ENCODE measurements at places on chromosomes 6 and 20.
A peak's percentile ranks its signal among the peaks of the same experiment; 100 is the strongest.

DNA sequence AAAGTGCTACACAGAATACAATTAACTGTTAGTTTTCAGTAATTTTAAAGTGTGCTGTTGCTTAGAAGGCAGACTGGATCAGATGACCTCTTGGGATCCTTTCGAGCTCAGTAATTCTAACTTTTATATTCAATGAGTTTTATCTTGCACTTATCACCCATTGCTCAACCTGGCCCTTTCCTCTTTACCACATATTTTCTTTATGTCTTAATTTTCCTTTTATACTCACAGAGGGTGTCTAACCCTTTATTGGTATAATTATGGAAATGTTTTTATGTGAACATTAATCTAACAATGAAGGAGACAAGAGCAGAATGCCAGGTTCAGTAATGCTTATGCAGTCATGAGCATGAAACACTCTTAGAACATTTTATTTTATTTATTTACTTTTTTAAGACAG lies 39.7 kb upstream of the CARMIL1 start:
- no peak for DNase-seq

DNA sequence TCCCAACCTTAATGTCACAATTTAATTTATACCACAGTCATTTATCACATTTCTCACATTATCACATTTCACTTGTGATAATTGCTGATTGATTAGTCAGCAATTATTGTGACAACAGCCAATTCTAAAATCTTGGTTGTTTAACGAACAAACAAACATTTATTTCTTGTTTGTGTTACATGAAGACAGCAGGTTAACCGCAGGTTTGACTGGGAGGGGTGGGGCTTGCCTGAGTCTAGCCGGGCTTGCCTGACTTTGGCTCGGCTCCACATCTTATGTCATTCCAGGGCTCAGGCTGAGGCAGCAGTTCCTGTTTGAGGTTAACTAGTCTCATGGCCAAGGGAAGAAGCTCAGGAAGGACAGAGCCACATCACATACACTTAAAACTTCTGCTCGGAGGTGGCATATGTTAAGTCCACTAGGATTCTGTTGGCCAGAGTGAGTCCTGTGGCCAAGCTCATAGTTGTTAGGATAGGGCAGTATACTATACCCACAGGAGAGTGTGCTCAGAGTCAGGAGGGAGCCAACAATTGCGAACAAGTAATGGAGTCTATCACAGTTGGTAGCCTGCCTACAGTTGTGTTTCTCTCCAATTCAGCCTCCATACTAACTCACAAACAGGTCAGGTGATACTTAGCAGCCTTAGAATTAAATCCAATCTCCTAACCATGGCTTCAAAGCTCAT lies 90.0 kb upstream of the IFNGR1 start:
- peak; percentile 73 for DNase-seq

GRCh38 chr20:49424536-49424935 lies 57.9 kb downstream of the KCNB1 start:
- DNase-seq: no peak

- DNase-seq: no peak
Measured at GRCh38 chr6:20168690-20169089, 43.6 kb downstream of the MBOAT1 start.

DNA sequence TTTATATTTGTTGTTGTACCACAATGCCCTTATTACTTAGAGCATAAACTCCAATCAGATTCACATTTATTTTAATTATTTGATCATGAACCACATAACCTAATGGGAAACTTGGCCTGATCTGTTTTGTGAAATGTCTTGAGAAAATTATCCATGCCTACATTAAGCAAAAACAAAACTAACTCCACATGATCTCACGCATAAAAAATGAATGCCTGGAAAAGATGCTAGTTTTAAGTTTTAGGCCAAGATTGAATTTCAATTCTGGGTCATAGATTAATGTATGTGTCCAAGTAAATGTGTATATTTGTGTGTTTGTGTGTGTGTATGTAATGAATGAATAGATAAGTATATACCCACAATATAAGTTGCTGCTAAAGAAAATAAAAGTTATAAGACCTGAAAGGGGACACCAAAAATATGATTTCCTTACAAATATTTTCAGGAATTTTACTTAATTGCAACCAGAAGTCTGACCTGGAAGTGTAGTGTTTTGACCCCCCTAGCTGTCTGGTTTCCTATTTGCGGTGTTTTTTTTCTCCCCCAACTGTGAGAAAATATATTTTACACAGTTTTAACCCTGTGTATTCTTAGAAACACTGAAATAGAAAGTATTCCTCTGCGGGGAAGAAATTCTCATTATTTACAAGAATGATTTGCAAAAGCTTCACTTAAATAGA lies 97.2 kb downstream of the JAG1 start:
- DNase-seq: peak; percentile 44

DNA sequence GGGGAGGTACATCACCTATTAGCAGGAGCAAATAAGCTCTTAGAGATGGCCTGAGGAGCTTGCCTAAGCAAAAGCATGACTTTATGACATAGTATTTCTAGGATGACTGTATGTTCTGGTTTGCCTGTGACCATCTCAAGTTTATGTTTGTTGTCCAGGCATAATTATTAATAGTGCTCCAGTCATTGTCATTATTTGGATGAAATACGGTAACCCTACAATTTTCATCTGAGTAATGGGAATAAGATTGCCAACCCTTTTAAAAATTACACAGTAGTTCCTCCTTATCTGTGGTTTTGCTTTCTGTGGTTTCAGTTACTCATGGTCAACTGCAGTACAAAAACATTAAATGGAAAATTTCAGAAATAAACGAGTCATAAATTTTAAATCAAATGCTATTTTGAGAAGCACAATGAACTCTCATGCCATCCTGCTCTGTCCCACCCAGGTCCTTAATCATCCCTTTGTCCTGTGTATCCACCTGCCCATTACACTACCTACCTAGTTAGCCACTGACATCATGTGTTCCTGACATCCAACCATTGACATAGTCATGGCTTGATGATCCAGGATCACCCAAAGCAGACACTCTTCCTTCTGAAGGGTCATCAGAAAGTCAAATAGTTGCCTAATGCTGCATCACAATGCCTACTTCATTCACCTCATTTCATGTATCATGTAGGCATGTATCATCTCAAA lies 27.0 kb upstream of the TFB1M start:
- peak; percentile 89 for DNase-seq

DNA sequence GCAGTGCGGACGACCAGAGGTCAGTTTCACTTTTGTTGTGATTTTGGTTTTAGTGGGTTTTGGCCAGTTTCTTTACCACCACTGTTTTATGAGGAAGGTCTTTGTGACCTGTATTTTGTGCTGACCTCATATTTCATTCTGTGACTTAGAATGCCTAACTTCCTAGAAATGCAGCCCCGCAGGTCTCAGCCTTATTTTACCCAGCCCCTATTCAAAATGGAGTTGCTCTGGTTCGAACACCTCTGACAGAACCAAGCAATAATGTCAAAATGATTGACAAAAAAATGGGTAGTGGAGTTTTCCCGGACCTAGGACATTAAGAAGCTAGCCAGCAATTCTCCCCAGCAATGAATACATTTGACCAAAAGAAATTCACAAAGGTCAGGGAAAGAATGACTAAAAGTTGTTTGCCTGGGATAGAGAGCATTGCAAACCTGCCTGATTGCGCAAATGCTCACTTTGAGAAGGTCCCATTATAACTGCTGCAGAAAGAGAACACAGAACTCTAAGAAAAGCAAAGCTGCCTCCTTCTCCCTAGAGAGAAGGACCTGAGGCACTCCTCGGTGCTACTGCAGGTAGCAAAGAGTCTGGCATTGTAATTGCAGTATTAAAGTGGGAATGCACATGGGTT lies 288.8 kb downstream of the ADGB start:
- DNase-seq: peak; percentile 56

DNA sequence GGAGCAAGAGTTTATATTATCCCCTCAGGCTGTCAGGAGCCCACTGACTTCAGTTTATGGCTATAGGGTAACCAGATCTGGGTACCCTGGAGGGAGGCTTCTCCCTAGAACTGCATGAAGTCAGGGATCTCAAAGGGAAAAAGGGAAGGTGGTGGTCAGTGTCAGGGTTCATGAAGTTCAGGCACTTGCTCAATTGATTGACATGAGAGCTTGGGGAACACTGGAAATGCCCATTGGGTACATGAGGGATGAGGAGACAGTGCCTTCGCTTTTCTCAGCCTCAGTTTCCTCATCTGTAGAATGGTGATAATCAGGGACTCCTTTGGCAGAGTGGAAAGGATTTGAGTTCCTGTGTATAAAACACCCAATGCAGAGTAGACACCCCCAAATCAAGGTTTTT lies 22.6 kb downstream of the SIRPA start:
- DNase-seq: no peak

DNA sequence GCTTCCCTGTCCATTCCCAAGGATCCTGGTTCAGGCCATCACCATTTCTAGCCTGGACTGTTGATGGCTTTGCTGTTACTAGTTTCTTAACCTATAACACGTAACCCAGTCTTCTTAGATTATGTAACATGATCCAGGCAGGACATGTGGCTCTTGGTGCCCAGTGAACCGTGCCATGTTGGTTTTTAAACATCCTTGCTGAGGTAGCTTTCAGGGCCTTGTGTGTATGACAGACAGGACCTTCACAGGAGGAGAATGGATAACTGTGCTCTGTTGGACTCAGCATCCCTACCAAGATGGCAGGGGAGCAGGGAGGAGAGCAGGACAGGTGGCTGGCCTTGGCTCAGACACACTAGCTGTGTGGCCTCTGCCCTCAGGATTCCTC lies 46.8 kb downstream of the PANK2 start:
- DNase-seq: no peak

DNA sequence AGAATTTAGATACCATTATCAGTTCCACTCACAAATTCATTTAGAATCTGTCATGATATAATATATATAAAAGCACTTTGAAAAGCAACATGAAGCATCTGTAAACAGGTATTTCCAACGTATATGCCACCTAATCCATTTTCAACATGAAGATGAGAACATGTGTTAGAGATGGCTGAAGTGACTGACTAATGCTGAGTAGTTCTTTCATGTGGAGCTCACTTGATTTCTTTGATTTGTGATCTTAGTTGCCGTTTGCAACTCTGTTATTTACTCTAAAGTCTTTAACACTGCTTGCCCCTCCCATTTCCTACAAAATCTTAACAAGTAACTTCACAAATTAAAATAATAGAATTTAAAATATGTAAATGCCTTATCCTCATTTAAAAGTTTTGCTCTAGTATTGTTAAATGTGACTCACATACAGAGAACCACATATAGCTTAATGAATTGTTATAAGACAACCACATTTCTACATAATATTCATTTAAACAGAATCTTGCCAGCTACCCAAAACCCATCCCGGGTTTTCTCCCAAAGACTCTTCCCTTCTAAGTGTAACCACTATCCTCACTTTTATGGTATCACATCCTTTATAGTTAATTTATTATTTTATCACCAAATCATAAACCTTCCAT lies 78.3 kb downstream of the ME1 start:
- peak; percentile 62 for DNase-seq

DNA sequence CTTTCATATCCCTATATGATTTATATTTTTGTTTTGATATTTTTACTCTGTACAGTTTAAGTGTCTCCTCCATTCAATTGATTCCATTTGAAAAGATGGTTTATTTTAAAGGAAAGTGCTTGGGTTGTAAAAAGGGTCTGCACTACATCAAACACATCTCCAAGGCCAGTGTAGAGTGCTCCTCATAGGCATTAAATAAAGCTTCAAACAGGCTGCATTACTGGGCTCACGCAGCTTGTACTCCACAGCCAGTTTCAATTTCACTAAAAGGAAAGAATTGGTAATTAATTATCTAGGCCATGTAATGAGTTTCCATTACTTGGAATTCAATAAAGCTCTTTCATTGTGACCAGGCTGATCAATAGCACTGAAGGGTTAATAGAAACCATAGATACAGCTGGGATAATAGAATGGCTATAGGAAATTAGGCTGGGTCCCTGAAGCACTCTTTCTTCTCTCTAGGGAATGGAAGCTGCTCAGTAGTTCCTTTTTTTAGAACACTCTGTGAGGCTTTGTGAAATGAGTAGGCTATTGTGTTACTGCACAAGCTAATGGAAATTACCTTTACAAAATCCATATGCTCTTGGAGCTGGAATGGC lies 442.2 kb downstream of the RNF144B start:
- no peak for DNase-seq

DNA sequence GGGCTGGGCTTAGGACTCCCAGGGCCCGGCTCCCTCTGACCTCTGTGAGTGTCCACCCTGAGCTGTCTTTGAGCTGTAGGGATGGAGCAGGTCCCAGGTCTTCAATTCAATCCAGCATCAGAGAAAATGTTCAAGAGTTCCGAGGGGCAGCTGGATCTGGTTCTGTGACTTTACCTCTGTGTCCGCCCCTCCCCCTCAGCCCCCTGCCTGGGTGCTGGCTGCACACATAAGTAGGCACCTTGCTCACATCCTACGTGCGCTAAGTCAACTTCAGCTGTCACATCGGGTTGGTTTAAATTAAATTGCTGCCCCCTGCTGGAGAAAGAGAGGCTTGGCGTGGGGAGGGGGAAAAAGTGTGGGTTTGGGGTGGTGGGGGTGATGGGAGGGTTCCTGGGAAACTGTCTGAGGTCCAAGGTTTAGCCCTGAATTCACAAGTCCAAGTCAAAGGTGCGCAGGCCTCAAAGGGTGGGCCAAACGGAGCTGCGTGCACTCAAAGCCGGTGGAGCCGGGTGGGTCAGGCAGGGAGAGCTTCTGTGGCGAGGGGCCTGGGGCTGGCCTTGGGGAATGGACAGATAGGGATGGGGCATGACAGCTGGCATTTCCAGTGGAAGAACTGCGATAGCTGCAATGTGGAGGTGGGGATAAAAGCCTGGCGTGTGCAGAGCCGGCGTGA lies 3.0 kb downstream of the WFDC5 start:
- no peak for DNase-seq

GRCh38 chr6:138473144-138473543 lies 26.1 kb downstream of the NHSL1 start:
- DNase-seq: no peak

GRCh38 chr6:34543421-34543820 lies 12.7 kb downstream of the SPDEF start:
- DNase-seq: peak; percentile 63

GRCh38 chr6:157879034-157879872 lies 56.2 kb downstream of the SNX9 start:
- DNase-seq: no peak

- DNase-seq: peak; percentile 13
Measured at GRCh38 chr6:46796848-46797580, 3.8 kb downstream of the MEP1A start.

GRCh38 chr20:50140339-50140859 lies 13.1 kb downstream of the PEDS1 start:
- DNase-seq: no peak

DNA sequence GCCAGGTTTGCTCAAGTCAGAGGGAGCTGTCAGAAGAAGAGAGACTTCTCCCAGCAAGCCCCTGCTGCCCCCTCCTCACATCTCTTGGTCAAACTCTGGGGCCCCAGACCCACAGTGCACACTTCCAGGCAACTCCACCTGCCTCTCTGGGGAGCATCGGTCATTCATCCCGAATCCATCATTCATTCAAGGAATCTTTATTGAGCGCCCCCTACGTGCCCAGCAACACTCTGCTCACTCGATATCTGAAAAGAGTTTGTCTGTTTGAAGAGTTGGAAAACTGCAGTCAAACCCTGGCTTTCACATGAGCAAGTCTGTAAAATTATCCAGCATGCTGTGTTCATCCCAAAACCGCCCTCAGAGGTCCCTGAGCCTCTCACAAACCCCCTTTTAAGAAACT lies 66.2 kb downstream of the PRR18 start:
- no peak for DNase-seq
